ENCODE measurements at places on chromosomes 13 and 19.
A peak's percentile ranks its signal among the peaks of the same experiment; 100 is the strongest.

GRCh38 chr13:56865416-56865815 is 275.3 kb upstream of the PRR20A start:
- no peak for DNase-seq

DNA sequence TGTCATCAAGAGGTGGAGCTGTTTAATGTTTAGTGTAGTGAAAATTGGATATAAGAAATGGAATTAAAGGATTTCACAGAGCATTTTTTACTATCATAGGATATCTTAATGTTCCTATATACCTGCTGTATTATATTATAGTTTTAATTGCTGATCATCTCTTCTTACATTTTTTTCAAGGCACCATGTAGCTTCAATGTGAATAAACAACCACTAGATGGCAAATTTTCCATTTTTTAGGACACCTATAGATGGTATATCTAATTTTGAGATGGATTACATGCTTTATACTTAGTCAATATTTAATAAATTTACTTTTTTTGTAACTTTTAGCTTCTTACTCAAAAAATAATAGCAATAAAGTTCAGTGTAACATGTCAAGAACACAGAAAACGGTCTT is 9.0 kb upstream of the ATXN8OS start:
- DNase-seq = no peak

DNA sequence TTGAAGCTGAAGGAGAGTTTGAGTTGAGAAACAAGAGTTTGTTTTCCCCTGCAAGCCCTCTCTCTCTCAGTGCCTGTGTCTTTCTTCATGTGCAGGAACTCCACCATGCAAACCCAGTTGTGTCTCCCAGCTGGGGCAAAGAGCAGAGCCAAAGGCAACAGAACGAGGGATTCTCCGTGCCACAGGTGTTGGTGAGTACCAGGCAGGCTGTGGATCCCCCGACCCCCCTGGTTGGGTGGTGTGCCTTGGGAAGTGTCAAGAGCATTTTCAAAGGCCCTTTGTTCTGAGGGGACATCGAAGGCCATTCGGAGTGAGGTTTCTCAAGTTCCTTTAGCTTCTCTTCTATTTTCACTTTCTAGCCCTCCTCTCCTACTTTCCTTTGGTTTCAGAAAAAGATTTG is 5.6 kb downstream of the ZNF333 start:
- no peak for DNase-seq

GRCh38 chr19:31275068-31275334 is 74.2 kb downstream of the TSHZ3 start:
- DNase-seq = no peak

DNA sequence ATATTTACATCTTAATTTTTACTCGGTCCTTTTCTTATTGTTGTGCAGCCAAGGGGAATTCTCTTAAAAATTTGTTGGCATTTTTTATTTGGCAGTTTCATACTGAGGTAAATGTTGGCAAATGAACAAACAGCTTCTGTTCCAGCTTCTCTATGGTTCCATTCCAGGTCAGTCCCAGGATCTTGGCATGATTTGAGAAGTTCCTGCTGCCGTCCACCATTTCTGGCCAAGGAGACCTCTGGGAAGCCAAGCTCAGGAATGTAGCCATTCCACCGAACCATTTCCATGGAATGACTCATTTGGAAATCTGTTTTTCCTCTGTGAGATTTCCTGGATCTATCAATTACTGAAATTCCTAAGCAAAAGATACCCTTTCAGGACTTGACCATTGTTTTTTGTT is 43.9 kb downstream of the SLC10A2 start:
- no peak for DNase-seq

GRCh38 chr13:24511019-24511815 is 1.4 kb downstream of the PARP4 start:
- DNase-seq = peak; percentile 46

DNA sequence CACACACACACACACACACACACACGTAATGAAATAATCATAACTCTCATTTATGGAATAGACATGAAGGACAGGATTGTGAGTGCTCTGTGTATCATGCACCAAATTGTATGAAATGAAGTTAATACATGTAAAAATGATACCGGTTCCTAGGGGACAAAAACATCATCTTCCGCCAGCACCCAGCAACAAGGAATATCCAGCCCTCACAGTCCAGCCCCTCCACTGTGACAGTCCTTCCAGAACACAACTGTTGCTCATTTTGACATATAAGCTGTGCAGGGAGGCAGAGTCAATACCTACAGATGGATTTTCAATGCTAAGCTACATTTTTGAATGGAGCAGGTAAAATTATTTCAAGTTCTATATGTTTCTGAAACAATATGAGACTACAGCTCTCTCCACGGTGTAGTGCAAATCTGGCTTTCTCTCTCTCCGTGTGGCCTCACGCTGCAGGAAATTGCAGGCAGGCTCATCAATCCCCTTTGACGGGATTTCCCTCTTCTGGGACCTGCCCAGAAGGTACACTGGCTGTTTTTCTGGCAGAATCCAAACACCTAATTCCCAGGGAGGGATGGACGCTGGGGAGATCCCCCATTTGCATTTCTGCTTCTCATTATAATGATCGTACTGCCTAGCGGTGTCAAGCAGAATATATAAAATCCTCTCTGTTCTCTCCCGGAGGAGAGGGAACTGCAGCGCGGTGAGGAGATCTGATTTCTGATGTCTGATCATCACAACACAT is 494.0 kb downstream of the LIG4 start:
- DNase-seq = no peak

- no peak for DNase-seq
These were observed at the start of gene GPR12 for GRCh38 chr13:26759907-26760831. Gene GPR12, minus strand, starts transcription at chr13:26760786. Its CDS starts 959 bp downstream, at chr13:26759827.

DNA sequence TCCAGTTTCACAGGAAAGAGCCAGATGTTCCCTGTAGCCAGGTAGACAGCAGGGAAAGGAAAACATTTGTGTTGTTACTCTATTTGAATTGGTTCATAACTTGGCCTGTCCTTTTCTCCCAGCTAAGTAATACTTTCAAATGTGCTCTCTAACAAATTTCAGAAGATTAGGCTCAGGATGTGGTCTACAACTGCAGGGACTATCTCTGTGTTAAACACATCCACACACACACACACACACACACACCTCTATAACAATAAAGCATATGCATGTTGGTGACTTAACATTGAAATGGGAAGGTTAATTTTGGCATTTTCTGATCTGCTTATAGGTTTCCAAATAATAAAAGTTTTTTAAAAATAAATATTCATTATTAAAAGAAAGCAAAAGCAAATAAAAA is 316.0 kb upstream of the ARGLU1 start:
- DNase-seq = no peak

GRCh38 chr19:2235381-2236063 is 607 bp downstream of the PLEKHJ1 start:
- no peak for DNase-seq

DNA sequence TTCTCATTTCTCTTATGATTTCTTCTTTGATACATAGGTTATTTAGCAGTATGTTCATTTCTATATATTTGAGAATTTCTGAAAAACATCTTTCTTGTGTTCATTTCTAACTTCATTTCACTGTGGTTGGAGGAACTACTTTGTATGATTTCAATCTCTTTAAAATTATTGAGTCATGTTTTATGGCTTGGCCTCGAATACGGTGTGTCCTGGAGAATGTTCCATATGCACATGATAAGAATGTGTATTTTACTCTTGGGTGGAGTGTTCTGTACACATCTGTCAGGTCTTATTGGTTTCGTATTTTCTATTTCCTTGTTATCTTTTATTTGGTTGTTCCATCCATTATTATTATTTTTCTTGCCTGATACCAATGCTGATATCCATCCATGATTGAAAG is 22.9 kb downstream of the DNM2 start:
- no peak for DNase-seq

All from CD4-positive, alpha-beta T cell treated with Interleukin-10 for 1 hour (primary cell).